ENCODE measurements at places on chromosomes 6 and 20.

- no peak for DNase-seq
Measured at GRCh38 chr6:34555007-34555322, 1.2 kb downstream of the SPDEF start.

GRCh38 chr6:83505356-83505755, 7.0 kb upstream of the PRSS35 start:
- DNase-seq: no peak

- no peak for DNase-seq
Measured at GRCh38 chr6:134640229-134640628, 309.7 kb downstream of the ALDH8A1 start.

GRCh38 chr20:527571-527886, 16.1 kb downstream of the CSNK2A1 start:
- DNase-seq: no peak

- no peak for DNase-seq
Measured at GRCh38 chr6:156780962-156781853, 4.0 kb downstream of the ARID1B start.

DNA sequence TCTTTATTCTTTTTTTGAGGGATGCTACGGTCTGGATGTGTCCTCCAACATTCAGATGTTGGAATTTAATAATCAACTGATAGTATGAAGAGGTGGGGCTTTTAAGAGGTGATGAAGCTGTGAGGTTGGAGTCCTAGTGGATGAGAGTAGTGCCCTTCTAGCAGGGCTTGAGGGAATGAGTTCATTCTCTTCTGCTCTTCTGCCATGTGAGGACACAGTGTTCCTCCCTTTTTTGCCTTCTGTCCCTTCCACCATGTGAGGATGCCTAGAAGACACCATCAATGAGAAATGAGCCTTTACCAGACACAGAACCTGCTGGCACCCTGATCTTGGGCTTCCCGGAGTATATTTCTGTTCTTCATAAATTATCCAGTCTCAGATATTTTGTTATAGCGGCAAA, 82.1 kb upstream of the MLIP start:
- no peak for DNase-seq

DNA sequence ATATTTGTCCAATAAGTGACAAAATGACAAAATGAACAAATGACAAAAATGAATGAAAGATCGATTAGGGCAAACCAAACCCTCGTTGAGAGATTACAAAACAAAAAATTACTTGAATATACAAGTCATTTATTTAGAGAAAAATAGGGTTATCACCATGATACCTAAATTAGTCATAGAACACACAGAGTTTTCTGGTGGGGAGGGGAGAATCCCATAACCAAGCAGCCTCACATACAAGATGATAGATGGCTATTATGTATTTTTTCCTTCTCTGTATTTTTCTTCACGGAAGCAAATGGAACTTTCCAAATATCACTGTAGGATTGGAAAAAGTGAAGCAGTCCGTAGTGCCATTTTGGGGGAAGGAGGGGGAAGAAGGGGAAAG, 28.5 kb upstream of the BMP6 start:
- no peak for DNase-seq

DNA sequence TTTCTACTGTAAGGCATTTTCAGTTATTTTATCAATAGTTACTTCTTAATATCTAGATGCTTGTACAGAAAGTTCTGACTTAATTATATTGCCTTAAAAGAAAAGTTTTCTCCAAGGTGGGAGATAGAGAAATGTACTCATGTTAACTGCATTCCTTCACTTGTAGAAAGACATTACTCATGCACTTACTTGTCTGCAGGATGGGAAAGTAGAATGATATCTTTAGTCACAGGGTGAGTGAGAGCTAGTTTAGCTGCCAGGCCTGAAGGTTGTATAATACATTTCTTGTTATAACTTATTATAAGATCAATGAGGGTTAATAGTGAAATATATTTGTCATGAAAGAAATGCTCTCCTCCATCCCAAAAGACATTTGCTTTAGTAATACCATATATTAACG, 92.1 kb downstream of the CRYBG1 start:
- no peak for DNase-seq

GRCh38 chr6:147547369-147547902, 38.9 kb downstream of the SAMD5 start:
- DNase-seq: no peak

- peak; percentile 25 for DNase-seq
Measured at GRCh38 chr20:8790442-8791074, 278.3 kb upstream of the PLCB4 start.

- no peak for DNase-seq
Measured at GRCh38 chr6:87742106-87742505, 40.1 kb upstream of the AKIRIN2 start.

DNA sequence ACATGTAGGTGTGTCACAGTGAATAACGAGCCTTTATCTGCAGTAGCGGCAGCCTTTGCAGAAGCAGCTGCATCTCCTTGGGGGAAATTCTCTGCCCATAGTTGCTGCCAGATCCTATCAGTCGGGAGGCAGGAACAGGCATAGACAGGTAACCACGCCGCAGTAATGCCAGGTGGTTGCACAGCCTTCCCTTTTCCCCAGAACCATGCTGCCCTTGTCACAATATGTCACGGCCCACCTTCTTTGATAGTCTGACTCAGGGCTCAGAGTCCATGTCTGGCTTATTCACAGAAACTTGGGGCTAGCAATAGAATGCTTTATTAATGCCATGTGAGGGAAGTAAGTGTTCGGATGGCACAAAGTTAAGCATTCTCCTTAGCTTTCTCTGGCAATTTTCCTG, 76.6 kb downstream of the F13A1 start:
- no peak for DNase-seq

DNA sequence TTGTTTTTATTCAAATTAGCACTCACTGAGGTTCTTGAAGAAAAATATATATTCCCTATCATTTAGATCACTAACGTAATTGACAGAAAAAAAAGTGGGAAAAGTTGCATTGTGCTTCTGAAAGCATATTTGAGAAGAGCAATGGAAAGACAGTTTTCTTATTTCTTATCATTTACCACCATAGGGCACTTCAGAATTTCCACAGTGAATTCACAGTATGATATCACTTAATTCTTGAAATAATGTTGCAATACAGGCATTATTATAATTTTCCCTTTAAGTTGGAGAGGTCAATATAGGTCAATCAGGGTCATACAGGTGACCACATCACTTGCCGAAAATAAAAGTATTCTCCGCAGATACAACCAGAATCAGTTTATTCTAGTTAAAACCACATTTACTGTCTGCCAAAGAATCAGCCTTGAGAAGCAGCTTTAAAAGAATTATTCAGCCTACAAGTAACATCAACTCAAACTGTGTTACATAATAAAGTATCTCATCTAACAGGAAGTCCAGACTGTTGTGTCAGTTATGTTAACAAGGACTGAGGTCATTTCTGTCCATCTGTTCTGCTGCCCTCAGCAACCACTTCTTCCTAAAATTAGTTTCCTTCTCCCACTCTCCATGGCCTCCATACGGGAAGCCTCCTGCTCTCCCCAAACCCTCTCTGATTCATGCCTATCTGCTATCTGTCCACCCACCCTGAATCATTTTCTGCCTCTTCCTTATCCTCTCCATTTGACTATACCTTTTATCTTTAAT, 121.2 kb downstream of the SIM1 start:
- DNase-seq: no peak

DNA sequence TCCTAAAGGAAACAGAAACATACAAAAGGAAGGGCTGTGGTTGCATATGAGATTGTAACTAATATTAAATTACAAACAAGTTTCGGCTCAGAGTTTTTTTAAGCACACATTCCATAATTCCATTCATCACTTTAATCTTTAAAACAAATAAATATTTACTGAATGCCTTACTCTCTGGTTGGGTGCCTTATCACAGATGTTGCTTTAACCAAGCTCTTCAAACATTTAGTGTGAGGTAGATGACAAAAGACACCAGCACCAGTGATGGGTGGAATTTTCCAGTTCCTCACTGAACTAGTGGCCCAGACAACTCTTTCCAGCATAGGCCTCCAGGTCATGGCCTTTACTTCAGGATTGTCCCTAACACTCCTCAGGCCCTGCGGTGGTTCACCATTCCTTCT, 58.7 kb downstream of the ARHGAP18 start:
- DNase-seq: no peak

DNA sequence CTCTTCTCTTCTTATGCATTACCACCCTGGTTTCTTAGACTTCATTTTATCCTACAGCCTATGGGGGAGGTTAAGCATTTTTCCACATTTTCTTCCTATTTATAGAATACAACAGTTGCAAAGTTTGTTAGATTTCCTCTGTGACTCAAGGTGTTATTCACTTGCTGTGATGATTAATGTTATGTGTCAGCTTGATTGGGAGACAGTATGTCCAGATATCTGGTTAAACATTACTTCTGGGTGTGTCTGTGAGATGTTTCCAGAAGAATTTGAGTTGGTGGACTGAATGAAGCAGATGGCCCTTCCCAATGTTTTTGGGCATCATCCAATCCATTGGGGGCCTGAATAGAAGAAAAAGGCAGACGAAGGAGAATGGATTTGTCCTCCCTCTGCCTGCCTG, 131.3 kb downstream of the C6orf118 start:
- DNase-seq: no peak

- no peak for DNase-seq
Measured at GRCh38 chr6:166223079-166223478, 55.4 kb upstream of the TBXT start.

- DNase-seq: peak; percentile 84
Measured at GRCh38 chr20:2101057-2101864, at the start of gene STK35. Gene STK35 (plus strand): TSS chr20:2101827. CDS start chr20:2101882, 55 bp downstream.

DNA sequence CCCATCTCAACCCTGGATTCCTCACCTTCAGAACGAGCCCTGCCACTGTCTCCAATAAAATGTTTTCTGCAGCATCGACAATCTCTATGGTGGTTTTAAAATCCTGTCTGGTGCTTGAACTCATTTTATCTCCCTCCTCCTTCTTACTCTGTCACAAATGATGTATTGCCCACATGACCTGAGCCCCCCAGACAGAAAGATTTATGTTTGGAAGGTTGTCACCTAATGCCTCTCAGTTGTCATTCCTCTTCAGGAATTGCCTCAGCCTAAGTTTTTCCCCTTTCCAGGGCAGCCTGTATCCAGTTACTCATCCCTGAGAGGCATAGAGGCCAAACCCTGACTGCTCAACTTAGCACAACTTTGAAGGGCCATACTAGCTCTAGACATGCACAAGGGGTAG, 9.2 kb downstream of the GPX5 start:
- DNase-seq: no peak

DNA sequence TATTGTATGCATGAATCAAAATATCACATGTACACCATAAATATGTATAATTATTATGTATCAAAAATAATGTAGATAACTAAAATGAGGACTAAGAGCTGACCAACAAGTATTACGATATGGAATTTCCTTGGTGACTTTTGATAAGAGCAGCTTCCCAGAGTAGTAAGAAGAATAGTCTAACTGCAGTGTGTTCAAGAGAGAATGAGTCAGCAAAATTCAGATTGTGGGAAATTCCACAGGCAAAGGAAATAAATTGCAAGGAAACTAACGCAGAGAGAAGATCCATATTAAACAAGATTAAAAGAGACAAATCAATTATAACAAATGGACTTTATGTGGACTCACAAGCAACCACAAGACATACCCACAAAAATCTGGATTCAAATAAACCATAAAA, 26.4 kb downstream of the FRK start:
- DNase-seq: no peak

GRCh38 chr6:135115411-135115810, 60.8 kb upstream of the HBS1L start:
- no peak for DNase-seq

- DNase-seq: no peak
Measured at GRCh38 chr20:10508060-10508459, 73.0 kb downstream of the SLX4IP start.

DNA sequence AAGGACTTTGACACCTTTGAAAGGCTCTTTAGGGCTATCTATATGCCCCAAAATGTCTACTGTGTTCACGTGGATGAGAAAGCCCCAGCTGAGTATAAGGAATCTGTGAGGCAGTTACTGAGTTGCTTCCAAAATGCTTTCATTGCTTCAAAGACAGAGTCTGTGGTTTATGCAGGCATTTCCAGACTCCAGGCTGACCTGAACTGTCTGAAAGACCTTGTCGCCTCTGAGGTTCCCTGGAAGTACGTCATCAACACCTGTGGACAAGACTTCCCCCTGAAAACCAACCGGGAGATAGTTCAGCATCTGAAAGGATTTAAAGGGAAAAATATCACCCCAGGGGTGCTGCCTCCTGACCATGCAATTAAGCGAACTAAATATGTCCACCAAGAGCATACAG, 65.2 kb downstream of the GCNT2 start:
- no peak for DNase-seq

DNA sequence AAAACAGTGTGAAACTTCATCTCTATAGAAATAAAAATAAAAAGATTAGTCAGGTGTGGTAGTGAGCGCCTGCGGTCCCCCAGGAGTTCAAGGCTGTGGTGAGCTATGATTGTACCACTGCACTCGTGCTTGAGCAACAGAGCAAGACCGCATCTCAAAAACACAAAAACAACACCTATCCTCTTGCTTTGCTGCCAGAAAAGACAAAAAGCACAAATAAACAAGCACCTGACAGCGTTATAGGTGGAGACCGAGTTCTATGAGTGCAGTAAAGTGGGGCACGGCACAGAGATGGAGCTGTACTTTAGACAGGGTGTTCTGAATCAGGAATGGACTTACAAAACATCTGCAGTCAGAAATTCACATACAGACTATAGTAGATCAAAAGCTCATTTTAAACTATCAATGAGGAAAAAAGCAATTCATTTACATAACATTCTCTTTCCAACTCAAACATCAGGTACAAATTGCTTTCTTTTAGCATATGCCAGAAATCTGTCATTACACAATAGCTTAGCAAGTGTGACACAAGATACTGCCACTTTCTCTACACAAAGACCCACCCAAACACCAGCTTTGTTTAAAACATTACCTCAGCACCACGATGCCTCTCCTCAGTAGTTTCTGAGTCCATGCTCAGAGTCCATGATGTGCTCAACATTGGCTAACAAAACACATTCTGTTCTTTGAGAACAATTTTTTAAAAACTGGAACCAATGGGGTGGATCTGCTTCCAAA, 10.1 kb downstream of the EZR start:
- DNase-seq: peak; percentile 4

DNA sequence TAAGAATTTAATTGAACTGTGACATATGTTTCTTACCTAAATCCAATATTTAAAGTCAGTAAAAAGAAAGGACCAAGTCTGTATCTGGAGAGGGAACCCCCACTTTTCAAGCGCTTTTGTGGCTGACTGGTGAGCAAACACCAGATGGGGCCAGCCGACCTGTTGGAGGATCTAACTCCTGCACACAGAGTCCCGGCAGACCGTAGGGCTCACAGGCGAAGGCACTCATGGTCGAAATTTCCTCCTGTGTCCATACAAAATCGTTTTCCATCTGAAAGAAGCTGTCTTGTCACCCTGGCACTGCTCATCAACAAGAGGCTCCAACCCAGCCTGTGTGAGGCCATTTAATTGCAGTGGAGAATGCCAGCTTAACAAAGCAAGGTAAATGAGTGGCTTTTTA, 94.0 kb downstream of the SCML4 start:
- DNase-seq: no peak

DNA sequence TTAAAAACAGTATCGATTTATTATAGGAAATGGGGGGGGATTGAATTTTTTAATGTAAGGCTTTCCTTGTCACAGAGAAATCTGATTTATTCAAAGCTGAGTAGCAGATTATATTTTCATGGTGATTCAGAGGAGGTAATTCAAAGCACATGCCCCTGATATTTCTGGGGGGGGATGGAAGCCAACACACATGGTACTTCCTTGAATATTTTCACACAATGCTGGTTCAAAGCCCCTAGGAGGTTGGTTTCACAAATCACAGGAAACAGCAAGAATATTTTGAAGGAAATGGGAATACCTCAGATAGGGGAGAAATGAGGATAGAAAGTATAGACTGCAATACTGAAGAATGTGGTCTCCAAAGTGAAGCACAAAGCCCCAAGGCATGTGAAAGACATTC, 98.8 kb downstream of the RTN4IP1 start:
- DNase-seq: no peak

All from NCI-H1092 treated with DMSO at 0.1 percent for 48 hours (cell line).